Activated T-cell treated with anti-CD3 and anti-CD28 coated beads, Interleukin-2, amount 50 U/mL, for 72 hours (primary cell): ENCODE measurements at places on chromosomes 5 and 9.

DNA sequence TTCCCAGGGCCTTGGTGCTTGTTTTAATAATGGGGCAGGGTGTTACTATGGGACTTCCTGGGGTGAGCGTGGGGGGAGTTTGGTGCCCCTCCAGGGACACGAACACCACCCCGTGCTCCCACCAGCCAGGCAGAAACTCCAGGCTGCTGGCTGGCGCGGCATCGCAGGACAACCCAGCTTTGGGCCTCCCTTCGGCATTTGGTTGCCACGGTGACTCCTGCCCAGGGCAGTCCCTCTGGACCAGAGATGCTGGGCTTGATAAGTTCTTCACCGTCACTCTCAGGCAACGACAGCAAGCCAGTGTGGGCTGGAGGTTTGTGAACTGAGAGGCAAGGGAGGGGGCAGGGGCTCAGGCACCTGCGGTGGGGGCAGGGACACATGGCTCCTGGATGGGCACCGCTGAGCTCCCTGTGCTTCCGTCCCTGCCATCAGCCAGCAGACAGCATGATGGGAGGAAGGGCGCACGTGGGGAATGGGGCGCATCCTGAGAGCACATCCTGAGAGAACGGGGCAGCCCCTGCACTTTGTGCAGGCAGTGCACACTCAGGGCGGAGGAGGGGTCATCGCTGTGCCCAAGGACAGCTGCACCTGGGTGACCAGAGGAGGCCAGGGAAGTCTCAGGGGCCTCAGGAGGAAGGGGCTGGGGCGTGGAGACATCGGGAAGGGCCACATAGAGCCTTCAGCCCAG is 116.4 kb downstream of the RXRA start:
- DNase-seq: no peak

DNA sequence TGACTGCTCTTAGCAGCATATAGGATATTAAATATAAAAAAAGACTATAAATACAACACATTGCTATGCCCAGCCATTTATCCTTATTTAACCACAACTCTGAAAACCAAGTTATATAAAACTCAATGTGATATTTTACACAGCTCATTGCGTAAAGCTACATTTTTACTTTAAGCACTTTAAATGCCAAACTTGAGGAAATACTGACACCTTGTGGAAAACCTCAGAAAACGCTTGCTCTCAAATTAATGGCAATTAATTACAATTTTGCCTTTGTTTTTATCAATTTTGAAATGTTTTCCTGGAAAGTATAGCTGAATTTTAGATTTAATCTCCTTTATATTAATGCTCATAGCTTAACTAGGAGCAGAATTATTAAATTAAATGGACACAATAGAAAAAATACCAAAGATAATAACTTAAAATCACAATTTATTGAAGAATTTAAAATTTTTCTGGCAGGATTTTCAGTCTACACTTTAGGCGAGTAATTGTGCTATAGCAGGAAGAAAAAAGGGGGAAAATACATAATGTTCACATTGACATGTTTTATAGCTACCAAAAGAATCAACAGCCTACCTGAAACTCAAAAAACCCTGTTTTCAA is 25.2 kb upstream of the PLAC8L1 start:
- no peak for DNase-seq

DNA sequence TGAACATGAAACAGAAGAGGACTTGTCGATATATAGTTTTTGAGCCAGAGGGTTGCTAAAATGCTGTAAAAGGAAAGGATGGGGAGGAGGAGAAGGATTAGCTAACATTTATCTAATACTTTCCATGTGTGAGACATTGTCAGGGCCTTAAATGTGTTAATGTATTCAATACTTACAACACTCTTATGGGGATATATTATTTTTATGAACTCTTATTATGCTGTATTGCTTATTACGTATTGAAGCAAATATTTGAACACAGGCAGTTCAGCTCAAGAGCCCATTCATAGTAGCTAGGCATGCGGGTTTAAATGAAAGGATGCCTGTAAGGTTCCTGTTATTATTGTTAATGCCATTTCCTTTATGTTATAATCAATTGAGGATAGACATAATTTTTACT is 391.5 kb downstream of the CCDC171 start:
- DNase-seq: no peak

GRCh38 chr9:86458191-86458855 is 104.1 kb upstream of the TUT7 start:
- no peak for DNase-seq

- DNase-seq: no peak
These were observed 17.0 kb downstream of the C1QTNF2 start for GRCh38 chr5:160353379-160353778.

- no peak for DNase-seq
These were observed 68.8 kb upstream of the FCN2 start for GRCh38 chr9:134811673-134812342.

DNA sequence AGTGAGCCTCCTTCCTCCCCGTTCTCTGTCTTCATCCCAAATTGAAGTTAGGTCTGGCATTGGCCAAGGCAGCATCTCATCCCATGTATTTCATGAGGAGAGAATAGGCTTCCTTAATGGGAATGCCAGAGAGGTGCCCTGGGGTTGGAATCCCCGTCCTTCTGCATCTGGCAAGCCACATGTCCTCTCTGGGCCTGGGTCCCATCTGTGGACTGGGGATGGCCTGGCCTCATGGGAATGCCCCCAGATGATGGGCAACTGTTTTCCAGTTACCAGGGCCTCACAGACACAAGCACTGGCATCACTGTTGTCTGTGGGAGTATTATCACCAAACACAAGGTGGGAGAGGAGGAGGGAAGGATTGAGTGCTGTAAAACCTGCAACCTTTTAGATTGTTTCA is 153.9 kb downstream of the FSTL4 start:
- no peak for DNase-seq

GRCh38 chr5:79474367-79475151 is 39.4 kb downstream of the HOMER1 start:
- no peak for DNase-seq

DNA sequence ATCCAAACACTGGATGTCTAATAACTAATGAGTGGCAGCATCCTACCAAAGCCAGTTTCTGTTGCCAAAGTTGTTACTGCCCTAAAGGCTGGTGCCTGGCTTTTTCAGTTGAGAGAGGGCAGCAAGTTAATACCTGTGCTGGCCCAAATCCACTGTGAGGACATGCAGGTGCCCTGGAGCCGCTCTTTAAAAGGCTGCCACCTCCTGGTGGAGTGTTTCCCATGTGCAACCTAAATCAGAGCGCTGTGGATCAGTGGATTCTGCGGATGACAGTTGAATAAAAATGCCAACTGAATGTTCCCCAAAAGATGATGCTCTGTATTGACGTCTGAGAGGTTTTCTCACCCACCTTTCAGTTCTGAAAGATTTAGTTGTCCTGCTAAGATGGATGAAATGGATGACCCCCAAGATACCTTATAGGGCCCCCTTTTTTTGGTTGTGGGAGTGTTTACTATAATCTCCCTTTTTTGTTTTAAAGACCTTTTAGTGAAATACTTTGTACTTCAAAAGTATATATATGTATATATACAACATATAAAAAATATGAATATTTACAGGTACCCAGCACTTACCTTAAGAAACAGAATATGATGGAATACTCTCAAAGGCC is 146.4 kb downstream of the EGFLAM start:
- DNase-seq: no peak

GRCh38 chr9:128555180-128555721 is 2.9 kb downstream of the SPTAN1 start:
- no peak for DNase-seq

DNA sequence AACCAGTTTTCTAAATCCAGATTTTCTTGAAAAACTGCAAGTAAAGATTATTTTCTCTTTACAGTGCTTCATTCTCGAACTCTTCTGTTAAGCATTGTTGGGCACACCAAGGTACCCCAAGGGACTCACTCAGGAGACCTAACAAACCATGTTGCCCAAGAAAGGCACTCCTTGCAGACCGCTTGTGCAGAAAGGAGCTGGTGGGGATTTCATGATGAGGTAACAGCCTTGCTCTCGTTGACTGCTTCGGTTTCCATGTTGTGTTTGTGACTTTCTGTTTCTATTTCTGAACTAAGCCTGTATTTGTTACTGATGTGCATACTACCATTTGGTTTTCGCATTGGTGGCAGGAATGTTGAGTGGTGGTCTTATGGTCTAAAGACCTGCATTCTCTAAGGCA is 266.6 kb upstream of the DAP start:
- DNase-seq: no peak

GRCh38 chr5:178153530-178154340 is at the start of gene NHP2:
Gene NHP2 (minus strand): TSS chr5:178153885. CDS start chr5:178153817, 68 bp downstream.
- DNase-seq: peak; percentile 99

DNA sequence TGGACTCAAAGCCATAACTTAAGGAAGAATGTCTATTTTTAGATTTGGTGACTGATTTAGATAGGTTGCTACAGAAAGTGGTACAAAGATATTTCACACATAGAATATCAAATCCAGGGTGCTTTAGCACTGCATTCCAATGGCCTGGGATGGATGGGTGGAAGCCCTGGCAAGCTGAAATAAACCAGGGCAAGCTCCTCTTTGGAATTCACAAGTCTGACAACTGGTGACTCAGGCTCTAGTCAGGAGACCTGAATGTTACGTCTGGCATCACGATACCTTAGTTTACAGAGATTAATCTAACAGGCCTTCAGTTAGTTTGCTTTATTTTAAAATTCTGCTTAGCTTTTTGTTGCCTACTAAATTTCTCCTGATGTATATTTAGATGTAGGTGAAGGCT is 144.0 kb downstream of the TMC1 start:
- no peak for DNase-seq

GRCh38 chr9:102445181-102445747 is 549.9 kb upstream of the CYLC2 start:
- DNase-seq: no peak

DNA sequence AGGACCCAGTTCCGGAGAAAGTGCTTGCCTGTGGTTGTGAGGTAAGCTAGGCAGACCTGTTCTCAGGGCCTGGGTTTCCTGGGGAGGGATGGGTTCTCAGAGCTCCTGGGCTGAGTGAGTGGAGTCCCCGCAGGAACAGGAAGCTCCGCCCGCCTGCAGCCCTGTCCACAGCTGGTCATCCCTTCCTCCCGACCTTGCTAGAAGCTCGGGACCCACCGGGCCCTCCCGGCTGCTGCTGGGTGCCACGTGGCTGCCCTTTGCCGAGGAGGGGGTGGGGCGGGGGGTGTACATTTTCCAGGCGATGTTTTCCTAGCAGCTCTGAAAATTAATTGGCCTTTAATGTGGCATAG is 198.1 kb downstream of the C9orf50 start:
- DNase-seq: no peak

DNA sequence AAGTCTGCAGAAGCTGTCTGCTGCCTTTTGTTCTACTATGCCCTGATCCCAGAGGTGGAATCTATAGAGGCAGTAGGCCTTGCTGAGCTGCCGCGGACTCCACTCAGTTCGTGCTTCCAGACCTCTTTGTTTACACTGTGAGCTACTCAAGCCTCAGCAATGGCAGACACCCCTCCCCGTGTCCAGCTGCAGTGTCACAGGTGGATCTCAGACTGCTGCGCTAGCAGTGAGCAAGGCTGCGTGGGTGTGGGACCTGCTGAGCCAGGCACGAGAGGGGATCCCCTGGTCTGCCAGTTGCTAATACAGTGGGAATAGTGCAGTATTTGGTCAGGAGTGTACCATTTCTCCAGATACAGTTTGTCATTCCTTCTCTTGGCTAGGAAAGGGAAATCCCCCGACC is 99.6 kb downstream of the SLCO4C1 start:
- DNase-seq: no peak
